Non-pigmented ciliary epithelial cell (primary cell): ENCODE measurements at places on chromosomes 5 and 9.

GRCh38 chr5:157509093-157509492, 49.1 kb downstream of the NIPAL4 start:
- DNase-seq: no peak

DNA sequence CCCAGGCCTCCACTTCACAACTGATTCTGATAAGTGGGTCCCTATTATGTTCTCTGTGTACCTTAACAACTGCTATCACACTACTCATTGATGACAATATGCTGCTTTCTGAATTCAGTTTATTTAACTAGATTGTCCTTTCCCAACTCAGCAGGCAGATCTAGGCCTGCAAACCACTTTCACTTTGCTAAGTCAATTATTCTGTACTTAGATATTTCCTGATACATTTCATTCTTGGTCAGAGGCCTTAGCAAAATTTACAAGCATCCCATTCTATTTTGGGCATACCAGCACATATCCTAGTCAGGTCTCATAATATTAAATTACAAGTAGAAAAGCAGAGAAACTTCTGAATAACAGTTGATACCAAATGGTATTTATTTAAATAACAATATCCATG, 235.7 kb upstream of the HAPLN1 start:
- DNase-seq: no peak

DNA sequence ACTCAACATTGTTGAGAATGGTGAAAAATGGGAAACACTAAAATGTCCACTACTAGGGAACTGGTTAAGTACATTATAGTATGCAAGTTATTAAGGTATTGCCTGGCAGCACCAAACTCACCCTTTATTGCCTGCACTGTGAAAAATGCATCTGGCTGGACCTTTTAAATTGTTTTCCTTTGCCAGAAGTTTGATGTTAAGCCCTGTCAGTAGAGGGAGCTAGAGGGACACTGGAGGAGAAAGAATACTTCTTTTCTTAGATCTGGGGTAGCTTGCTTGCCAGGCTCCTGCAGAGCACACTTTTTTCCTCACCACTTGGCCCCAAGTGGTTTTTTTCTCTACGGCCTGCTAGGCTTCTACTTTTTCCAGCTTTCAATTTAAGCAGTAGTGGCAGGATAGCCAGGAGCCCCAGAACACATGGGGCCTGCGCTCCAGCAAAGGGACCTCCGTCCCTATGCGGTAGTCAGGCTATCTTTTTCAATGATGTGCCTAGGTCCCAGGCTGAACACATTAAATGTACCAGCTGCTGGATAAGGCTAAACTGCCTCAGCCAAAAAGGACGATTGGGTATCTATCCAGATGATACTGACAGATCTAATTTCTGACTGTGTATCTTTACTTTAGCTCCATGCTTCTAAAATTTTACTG, 8.0 kb upstream of the HABP4 start:
- no peak for DNase-seq

DNA sequence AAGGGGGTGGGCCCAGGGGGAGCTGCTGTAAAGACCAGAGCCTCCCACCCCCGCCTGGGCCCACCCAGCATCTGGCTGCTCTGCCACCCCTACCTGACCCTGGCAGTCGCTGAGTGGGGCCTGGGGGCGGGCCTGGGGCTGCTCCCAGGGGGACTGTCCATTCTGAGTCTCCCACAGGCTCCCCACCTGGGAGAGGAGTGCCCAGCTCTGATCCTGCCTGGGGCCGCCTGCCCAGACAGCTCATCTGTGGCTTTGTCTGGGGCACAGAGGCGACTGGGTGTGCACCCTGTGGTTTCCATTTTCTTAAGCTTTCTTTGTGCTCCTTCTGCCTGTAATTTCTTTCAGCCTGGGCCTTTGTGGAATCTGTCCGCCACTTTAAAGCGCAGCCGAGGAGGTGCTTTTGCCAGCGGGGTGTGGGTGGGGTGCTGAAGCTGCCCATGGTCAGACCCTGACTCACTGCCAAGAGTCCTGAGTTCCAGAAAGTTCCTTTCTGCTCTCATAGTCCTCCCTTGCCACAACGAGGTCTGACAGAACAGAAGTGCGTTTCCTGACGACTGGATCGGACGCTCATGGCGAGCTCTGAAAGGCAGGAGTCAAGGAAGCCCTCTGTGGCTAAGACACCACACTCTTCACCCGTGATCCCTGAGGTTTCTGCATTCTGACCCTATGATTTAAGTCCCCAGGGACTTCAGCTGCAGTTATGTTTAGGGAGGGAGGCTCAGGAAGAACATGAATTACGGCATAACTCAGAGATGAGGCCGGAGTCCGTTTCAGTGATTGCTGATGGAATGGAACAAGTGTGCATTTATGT, 225.0 kb downstream of the FANCC start:
- DNase-seq: peak; percentile 67

DNA sequence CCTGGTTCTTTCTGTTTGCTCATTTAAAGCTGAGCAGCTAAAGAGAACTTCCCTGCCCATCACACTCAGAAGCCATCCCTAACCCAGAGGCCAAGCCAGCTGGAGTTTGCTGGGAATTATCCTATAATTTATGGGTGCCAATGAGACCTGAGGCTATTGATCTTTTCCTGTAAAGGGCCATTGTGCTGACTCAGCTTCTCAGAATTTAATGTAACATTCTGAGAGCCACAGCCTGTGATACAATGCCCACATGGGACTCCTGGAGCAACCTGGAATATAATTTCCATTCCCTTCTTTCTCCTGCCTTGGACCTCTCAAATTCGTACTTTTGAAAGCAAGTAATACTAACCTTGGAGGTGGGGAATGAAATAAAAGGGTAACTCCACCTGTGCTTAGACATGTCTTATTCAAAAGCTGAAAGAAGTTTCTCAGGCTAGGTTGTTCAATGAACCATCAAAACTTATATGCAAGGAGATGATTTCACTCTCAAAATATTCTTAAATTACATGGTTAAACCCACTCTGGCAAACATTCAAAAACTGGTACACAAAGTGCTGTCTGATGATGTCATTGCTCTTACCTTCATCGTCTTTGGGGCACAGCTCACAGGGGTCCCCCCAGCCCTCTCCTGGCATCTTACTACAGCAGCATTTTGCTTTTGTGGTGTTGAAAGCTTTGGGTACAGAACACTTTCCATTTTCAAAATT, 206.7 kb downstream of the SLC12A2 start:
- no peak for DNase-seq

- no peak for DNase-seq
These were observed 9.6 kb upstream of the UBTD2 start for GRCh38 chr5:172293054-172293744.
